ENCODE measurements at places on chromosomes 5 and 9.

DNA sequence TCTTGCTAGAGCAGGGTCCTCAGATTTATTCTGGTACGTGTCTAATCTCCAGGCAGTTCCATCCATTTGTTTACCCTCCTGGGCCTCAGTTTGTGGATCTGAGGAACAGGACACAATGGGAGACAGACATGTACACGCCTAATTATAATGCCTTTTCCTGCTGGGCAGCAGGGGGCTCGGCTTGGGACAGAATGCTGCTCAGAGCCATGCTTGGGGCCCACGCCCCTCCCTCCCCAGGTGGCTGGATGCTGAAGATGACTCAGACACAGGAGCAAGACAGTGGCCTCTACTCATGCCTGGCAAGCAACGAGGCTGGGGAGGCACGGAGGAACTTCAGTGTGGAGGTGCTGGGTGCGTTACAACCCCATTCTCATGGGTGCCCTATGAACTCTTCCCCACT, 72.7 kb upstream of the ASS1 start:
- DNase-seq = no peak

GRCh38 chr5:131769961-131770360, 26.9 kb downstream of the FNIP1 start:
- no peak for DNase-seq

GRCh38 chr9:3138231-3139229, 294.6 kb upstream of the PUM3 start:
- DNase-seq = no peak

DNA sequence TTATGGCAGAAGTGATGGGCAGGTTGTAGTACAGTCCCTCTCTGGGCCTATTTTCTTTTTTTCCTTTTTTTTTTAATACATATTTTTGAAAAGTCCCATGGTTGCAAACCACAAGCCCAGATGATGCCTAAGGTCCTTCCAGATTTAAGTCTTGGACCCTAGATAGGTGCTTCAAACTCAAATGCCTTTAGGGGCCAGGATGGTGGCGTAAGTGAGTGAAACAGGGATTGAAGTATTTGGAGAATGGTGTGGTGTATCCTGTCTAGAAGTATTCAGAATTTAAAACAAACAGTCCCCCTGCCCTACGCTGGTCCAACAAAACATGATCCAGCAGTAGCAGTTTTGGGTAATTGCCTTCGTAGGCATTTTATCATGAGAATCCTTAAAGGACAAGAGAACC, 2.2 kb downstream of the TIGD6 start:
- no peak for DNase-seq

GRCh38 chr9:9913276-9913832, 699.4 kb downstream of the PTPRD start:
- no peak for DNase-seq

- no peak for DNase-seq
Measured at GRCh38 chr5:178595150-178595549, 5.0 kb upstream of the COL23A1 start.

GRCh38 chr5:34576891-34577666, 79.0 kb upstream of the RAI14 start:
- no peak for DNase-seq

DNA sequence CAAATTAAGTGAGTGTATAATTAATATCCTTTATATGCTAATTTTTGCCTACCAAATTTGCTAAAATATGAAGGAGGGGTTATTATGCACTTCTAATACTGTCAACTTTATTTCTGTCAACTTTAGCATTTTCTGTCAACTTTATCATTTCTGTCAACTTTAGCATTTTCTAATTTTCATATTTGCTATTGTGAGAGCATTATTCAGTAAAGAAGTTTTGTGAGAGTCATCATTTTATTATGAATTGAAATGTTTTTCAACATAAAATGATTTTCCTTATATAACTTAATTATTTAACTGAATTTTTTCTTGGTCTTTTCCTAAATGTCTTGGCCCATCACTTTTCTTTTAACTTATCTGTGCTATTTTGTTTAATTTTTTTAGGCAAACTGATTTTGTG, 58.2 kb downstream of the FBXO4 start:
- no peak for DNase-seq

- DNase-seq = no peak
Measured at GRCh38 chr5:41967401-41967800, 42.3 kb downstream of the FBXO4 start.

DNA sequence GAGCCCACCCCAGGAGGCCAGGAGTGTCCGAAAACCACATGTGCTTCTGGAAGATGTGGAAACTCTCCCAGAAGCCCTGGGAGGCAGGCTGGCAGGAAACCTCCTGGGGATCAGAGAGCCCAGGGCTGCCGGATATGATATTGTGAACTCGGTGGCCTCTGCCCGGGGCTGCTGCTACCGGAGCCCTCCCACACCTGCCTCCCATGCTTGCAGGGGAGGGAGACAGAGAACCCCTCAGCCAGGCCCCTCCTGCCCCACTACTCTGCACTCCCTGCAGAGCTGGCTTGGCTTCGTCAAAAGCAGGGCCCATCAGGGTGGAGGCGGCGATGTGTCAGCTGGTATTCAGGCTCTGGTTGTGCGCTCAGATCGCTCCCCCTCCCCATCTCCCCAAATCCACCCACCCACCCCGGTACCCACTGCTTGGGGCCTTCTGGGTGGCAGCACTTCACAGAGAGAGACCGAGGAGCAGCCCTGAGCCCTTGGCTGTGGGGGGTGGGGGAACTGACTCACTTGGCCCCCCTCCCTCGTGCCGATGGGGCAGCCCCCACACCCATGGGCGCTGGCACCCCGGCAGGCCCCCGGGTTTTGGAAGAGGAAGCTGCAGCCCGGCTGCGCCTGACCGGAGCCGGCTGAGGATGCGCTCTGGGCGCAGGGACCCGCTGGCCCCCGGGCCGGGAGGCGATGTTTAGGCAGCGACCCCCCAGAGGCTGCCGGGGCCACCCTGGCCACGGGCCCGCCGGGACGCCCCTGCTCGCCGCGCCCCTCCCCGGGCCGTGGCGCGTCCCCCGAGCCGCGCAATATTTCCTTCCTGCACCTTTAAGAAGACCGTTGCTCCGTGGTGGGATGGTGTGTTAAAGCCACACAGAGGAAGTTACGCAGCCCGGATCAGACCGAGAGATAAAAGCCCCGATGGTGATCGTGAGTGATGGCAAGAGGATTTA, 786 bp upstream of the NTNG2 start:
- peak; percentile 24 for DNase-seq

Measured in T-helper 9 cell (primary cell).